ENCODE measurements at places on chromosomes 13 and 19.

DNA sequence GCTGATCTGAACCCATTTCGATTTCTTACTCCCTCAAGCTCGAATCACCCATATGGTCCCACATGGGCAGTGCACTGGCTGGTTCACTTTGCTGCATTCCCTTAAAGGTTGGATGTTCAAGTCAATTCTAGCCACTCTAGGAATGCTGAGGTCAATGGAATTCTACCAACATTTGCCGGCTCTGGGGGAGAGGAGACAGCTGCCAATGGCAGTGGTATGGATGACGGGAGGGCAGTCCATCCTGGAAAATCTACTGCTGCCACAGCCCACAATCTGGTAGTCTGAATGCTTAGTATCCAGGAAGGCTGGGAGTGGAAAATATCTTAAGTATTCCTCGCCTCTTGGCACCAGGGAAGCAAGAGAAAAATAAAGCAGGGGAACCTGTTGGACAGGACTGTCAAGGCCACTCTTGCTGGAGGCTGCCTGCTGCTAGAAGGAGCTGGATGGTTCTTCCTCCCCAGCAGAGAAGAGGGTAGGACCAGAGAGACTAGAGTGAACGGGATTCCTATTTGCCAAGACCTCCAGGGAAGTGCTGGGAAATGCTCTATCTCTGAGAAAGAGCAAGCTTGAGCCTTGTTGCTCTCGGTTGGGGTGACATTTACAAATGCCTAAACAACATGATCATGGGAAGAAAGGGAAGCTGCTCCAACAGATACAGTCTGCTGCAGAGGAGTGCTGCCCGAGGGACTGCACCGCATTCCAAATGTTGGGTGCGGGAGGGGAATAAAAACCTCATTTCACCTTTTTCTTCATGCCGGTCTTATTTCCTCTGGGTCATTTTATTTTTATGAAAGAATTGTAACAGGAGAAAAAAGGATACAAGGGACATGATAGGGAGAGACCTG is 20.7 kb upstream of the HMGB1 start:
- no peak overlapping the region for H3K4me3 ChIP-seq
- no peaks in the 10 kb centered on the region for H3K27me3 ChIP-seq
- H3K4me1 ChIP-seq, result peaks cover 19% of the 10 kb centered on the region
- no peak overlapping the region for H3K27ac ChIP-seq
- no peaks in the 10 kb centered on the region for H3K36me3 ChIP-seq

DNA sequence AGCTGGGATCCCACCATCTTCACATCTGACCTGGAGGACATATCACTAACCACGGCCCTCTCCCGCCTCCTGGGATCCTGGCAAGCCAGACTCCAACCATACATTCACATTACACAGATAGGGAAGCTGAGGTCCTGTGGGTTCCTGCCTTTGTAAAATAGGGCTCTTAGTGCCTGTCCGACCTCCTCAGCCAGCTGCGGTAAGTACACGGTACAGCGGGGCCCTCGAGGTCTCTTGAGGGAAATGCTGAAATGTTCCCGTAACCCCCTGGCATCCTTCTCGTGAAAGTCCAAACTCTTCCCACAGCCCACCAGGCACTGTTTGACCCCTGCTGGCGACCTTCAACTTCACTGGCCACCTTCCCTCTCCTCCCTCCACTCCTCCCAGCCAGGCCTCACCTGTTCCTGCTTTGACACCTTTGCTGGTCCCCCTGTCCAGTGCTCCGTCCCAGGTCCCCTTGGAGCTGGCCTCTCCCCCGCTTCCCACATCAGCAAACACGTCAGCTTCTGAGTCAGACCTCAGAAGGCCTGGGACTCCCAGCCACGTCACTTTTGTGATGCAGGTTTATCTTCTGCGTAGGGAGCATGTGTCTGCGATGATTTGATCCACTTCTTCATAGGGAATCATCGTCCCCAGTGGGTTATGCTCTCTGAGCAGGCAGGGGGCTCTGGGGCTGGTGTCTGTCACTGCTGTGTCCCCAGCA is 8.8 kb upstream of the GNG7 start:
- DNase-seq, result no peak
- H3K4me3 ChIP-seq, result no peak overlapping the region
- no peaks in the 10 kb centered on the region for H3K36me3 ChIP-seq
- H3K4me1 ChIP-seq, result no peaks in the 10 kb centered on the region
- peaks cover 13% of the 10 kb centered on the region for H3K27me3 ChIP-seq

GRCh38 chr13:32310134-32310706 is 4.9 kb downstream of the ZAR1L start:
- H3K27me3 ChIP-seq, result no peaks in the 10 kb centered on the region
- no peak overlapping the region for H3K4me3 ChIP-seq
- no peaks in the 10 kb centered on the region for H3K36me3 ChIP-seq

GRCh38 chr19:4844348-4845179 is 13.1 kb upstream of the TICAM1 start:
- H3K4me1 ChIP-seq, result no peaks in the 10 kb centered on the region
- DNase-seq, result no peak
- no peak overlapping the region for H3K4me3 ChIP-seq
- no peaks in the 10 kb centered on the region for H3K36me3 ChIP-seq
- no peak overlapping the region for H3K27ac ChIP-seq

GRCh38 chr19:58037927-58038687 is 4.3 kb downstream of the ZSCAN1 start:
- H3K27ac ChIP-seq, result no peak overlapping the region
- no peak for DNase-seq
- H3K4me1 ChIP-seq, result no peaks in the 10 kb centered on the region
- H3K27me3 ChIP-seq, result peaks cover 59% of the 10 kb centered on the region
- no peak overlapping the region for H3K4me3 ChIP-seq
- H3K36me3 ChIP-seq, result no peaks in the 10 kb centered on the region

DNA sequence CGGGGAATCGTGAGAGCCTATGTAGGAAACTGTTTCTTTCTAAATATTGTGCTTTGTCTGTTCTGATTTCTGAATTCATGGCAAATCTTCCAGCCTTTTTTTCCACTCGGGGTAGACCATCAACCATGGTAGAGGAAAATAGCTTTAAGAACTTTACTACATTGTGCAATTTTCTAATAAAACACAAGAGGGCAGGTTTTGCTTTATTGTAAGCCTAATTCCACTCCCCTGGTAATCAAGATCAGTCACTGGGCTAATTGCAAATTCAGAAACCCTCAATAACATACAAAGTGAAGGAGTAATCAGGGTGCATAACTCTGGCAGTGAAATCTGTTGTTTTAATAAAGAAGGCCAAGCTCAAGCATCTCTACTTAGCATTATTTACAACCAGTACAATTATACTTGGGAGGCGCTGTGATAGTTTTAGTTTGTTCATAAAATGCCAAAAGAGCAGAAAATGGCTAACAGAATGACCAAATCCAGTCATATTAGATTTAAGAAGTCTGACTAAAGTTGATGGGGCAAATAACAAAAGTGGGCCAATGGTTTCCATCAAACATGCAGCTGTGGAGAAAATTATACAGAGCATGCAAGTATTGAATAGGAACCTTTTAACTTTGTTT is 43.8 kb downstream of the DCT start:
- H3K36me3 ChIP-seq, result no peaks in the 10 kb centered on the region
- H3K4me3 ChIP-seq, result no peak overlapping the region
- H3K27ac ChIP-seq, result no peak overlapping the region
- no peaks in the 10 kb centered on the region for H3K27me3 ChIP-seq
- DNase-seq, result no peak

DNA sequence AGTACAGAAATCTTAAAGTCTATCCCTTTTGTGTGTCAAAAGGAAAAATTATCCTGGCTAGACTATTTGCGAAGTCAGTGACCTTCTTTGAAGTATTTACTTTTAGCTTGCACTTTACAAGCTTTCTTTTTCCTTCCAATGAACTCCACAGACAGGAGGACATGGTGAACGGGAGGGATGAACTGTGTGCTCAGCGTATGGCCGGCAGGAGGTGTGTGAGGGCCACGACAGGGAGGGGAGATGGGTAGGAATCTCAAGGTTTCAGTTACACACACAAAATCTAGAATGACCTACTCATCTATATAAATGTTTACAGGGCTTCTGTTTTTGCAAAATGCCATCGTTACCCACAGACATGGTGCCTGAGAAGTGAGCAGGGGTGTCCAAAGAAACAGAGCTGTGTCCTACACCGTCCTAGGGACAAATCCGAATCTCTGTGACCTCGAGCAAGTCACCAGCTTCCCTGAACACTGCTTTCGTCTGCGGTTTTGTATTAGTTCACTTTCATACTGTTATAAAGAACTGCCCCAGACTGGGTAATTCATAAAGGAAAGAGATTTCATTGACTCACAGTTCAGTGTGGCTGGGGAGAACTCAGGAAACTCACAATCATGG is 537.2 kb downstream of the LIG4 start:
- H3K27ac ChIP-seq, result no peak overlapping the region
- H3K4me3 ChIP-seq, result no peak overlapping the region
- H3K4me1 ChIP-seq, result no peaks in the 10 kb centered on the region
- H3K27me3 ChIP-seq, result no peaks in the 10 kb centered on the region

DNA sequence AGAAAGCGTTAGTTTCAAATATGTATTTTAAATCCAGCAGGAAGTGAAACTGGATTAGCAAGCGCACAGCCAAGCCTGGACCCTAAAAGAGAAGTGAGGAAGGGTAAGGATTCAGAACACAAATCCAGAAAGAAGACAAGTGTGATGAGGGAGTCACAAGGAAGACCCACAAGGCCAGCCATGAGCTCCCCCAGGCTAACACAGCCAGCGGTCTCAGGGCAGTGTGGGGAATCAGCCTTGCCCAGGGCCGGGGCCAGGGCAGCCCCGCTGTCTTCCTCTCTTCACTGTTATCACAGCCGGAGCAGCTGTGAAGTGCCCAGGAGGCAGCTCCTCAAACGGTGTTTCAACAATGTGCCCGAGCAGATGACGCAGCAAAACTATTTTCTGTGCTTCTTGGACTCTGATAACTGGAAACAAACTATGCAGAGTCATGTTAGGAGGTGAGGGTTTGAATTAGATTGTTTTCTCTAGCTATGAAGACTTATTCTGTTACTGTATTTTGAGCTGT is 12.2 kb upstream of the CDC16 start:
- H3K36me3 ChIP-seq, result no peaks in the 10 kb centered on the region
- H3K4me3 ChIP-seq, result no peak overlapping the region
- no peak for DNase-seq
- no peak overlapping the region for H3K27ac ChIP-seq
- no peaks in the 10 kb centered on the region for H3K27me3 ChIP-seq

- no peak overlapping the region for H3K4me3 ChIP-seq
- DNase-seq, result no peak
- no peaks in the 10 kb centered on the region for H3K36me3 ChIP-seq
- no peak overlapping the region for H3K27ac ChIP-seq
- H3K4me1 ChIP-seq, result peaks cover 23% of the 10 kb centered on the region
Measured at GRCh38 chr13:64725492-64725891, 2504.6 kb downstream of the PCDH9 start.

DNA sequence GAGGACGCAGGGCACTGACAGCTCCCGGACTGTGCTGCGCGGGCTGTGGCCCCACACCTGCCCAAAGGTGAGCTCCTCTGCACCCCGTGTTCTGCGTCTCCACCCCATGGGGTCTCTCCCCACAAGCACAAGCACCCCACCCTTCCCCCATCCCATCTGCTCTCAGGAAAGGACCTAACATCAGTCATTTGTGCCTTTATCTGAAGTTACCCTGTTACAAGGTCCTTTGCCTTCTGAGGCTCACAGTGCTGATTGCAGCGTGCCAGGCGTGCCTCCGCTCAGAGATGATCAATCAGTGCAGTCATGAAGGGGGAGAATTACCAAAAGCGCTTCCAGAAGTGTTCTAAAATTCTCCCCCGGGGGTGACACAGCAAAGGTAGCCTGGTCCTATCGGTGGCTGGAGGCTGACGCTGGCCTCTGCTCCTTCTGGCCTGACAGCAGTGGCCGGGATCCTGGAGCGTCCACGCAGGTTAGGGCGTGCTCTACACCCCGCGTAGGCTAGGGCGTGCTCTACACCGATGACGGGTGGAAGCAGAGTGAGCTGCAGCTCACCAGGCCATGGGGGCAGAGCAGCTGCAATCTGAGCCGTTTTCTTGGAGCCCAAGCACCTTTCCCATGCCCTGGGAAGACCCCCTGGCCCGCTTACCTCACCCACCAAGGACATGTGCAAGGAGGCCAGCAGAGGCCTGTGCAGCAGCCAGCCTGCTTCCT is 84.7 kb upstream of the TM9SF2 start:
- H3K27ac ChIP-seq, result no peak overlapping the region
- peaks cover 69% of the 10 kb centered on the region for H3K27me3 ChIP-seq
- H3K4me3 ChIP-seq, result no peak overlapping the region
- DNase-seq, result no peak

DNA sequence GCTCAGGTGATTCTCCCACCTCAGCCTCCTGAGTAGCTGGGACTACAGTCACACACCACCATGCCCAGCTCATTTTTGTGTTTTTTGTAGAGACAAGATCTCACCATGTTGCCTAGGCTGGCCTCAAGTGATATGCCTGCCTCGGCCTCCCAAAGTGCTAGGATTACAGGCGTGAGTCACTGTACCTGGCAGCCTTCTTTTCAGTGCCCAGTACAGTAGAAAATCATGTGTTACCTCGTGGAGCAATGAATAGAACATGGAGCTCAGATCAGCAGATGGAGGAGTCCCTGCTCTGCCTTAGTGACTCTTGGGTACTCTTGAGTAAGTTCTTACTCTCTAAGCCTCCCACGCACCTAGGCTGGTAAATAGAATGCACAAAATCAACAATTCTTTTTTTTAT is 44.7 kb downstream of the THSD1 start:
- no peaks in the 10 kb centered on the region for H3K27me3 ChIP-seq
- H3K36me3 ChIP-seq, result no peaks in the 10 kb centered on the region
- DNase-seq, result no peak
- H3K4me1 ChIP-seq, result peaks cover 26% of the 10 kb centered on the region
- peak overlapping the region; percentile 90 for H3K27ac ChIP-seq

GRCh38 chr19:51372649-51373504 is at the start of gene NKG7:
NKG7 (minus strand) TSS chr19:51372654; CDS start chr19:51372535, 119 bp downstream.
- H3K4me1 ChIP-seq, result peaks cover 5% of the 10 kb centered on the region
- peaks cover 39% of the 10 kb centered on the region for H3K27me3 ChIP-seq
- no peak within 1 kb of the TSS for H3K27ac ChIP-seq

DNA sequence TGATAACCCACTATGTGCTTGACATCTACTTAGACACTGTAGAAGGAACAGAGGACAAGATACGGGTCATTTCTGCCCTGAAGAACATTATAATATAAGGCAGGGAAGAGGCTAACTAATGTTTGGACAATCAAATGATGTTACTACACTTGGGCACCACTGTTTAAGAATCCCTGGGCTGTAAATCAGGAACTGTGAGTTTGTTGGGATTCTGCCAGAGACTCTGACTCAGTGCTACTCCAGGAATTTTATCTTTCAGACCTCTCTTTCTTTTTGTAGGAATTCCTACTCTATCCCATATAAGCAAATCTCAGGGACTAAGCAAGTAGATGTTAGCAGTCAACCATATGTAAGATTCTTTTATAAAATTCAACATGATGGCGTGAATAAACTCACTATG is 3.1 kb upstream of the ZNF471 start:
- 0 out of 2 replicates have a peak, but pooled peaks cover 15% of the 10 kb centered on the region for H3K27me3 ChIP-seq
- DNase-seq, result no peak
- no peak overlapping the region for H3K27ac ChIP-seq

DNA sequence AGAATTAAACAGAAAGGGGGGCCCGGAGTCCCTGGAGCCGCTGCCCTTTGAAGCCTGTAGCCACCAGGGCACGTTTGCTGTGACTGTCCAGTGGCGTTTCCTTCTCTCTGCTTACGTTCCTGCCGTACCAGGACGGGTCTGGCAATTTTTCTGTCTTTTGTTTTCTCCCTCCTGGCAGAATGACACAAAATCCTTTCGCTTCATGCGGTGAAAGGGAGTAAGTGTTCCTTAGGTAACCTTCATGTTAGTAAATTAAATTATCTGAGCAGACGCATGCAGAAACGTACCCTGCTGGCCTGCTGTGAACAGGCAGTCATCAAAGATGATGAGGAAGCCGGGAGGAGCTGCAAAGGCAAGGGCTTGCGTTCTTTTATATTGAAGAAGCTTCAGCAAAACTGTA is 299.3 kb upstream of the ARGLU1 start:
- no peaks in the 10 kb centered on the region for H3K27me3 ChIP-seq
- H3K27ac ChIP-seq, result no peak overlapping the region
- no peak for DNase-seq
- no peaks in the 10 kb centered on the region for H3K36me3 ChIP-seq
- H3K4me3 ChIP-seq, result no peak overlapping the region
- H3K4me1 ChIP-seq, result peaks cover 14% of the 10 kb centered on the region
